ENCODE measurements at places on chromosomes 2 and 18.

- DNase-seq = no peak
These were observed 65.1 kb upstream of the RPRM start for GRCh38 chr2:153543635-153544071.

GRCh38 chr18:40375837-40376236 is 1579.2 kb upstream of the PIK3C3 start:
- DNase-seq = no peak

DNA sequence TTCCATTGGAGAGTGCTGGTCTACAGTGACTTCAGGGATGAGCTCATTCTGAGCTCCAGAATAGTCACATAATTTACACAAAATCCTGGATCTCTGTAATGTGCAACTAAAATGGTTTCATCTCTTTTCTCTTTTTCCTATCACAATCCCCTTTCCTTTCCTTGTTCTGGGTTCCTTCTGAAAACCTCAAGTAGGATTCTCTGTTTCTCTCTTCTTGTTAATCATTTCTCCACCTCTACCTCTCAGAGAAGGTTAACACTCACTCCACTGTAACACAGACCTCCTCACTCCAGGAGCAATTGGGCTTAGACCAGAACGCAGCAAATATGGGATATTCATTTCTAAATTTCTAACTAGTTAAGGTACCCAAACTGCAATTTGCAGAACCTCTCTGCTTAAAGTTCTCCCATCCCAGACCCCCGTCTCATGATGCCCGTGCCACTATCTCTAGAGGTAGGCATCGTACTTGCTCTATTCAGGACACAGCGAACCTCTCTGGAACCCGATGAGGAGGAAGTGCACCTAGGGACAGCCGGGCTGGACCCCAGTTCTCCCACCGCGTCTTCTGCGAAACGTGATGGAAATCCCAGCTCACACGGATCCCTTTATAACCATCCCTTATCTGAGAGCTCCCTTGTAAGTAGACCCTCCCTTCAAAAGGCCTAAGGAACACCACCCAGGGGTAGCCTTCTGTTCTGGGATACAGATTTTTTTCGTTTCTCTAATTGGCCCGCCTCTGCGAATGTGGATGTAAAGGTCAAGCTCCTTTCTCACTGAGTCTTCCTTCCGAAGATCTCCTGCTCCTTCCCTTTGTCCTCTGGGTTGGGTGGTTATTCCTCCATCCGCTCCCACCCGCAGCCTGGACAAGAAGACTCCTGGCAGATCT is 1.3 kb downstream of the FOXI3 start:
- no peak for DNase-seq

- no peak for DNase-seq
These were observed 105.7 kb downstream of the CCDC178 start for GRCh38 chr18:33334781-33335180.

DNA sequence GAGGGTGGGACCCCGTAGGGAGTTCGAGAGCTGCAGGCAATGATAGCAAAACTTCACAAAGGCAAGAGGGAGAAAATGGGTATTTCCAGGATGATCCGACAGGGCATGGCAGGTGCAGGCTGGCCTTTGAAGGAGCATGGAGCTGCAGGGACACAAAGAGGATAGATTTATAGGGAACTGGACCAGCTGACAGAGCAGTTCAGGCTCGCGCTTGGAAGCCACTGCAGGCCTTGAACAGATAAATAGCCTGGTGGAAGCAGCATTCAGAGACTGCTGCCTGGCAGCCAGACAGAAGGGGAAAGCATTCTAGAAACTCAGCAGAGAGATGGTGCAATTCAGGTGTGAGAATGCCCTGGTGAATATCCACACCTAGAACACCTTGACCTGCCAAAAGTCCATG is 29.3 kb upstream of the CREG2 start:
- DNase-seq = no peak

- DNase-seq = no peak
These were observed 96.4 kb downstream of the CDCA7 start for GRCh38 chr2:173451118-173451517.

DNA sequence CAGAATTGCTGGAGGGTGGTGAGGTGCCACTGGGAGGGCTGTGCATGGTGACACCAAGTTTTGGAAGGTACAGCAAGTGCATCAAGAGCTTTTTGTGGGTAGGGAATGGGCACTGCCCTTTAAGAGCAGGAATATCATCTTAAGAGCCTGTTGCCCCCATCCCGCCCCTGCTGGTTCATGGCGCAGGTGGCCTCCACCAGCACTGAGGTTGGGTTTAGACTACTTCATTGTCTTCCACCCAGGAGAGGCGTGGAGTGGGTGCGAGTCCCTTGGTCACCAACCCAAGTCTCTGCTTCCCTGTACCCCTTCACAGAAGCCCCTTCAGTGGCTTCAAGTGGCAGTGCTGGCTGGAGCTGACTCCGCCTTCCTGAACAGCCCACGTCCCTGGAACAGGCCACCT is 7.8 kb downstream of the RNPEPL1 start:
- no peak for DNase-seq

DNA sequence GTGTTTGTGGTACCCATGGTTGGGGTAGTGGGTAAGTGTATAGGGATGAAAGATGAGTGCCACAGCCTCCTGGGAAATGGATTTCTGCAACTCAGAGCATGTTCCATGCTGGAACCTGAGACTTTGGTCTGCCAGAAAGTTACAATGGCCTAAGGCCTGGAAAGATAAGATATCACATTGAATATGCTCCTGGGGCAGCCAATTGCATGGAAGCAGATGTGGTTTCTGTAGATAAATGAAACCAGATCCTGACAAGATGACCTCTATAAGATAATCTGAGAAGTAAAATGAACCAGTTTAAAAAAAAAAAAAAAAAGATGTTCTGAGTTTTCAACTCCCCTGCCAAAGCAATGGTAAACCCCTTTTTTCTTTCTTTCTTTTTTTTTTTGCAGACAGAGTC is 91.4 kb upstream of the NCK2 start:
- DNase-seq = no peak

DNA sequence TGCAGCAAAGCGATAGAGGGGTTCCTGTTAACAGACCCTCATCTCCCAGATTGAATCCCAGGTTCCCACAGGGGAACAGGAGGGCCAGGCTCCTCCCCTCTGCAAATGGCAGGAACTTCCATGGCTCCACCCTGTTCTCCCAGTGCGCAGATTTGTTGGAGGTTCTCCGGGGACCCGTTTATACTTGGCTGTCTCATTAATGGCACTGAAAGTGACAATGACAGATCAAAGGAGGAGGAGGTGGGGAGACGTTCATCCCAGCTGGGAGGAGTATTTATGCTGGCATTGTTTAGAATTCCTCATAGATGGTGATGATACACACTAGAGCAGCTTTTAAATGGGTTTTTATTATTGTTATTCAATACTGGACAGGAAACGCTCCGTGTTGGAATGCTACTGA is 186.9 kb downstream of the LRP1B start:
- no peak for DNase-seq

GRCh38 chr18:41226186-41226585 is 728.8 kb upstream of the PIK3C3 start:
- DNase-seq = no peak

GRCh38 chr2:136532171-136532570 is 233.2 kb upstream of the THSD7B start:
- DNase-seq = no peak

GRCh38 chr18:31041271-31042083 is 1.1 kb downstream of the DSC3 start:
- no peak for DNase-seq

- no peak for DNase-seq
These were observed 14.9 kb upstream of the FAP start for GRCh38 chr2:162258169-162258568.

GRCh38 chr2:28606986-28607441 is 111.2 kb downstream of the PLB1 start:
- no peak for DNase-seq

DNA sequence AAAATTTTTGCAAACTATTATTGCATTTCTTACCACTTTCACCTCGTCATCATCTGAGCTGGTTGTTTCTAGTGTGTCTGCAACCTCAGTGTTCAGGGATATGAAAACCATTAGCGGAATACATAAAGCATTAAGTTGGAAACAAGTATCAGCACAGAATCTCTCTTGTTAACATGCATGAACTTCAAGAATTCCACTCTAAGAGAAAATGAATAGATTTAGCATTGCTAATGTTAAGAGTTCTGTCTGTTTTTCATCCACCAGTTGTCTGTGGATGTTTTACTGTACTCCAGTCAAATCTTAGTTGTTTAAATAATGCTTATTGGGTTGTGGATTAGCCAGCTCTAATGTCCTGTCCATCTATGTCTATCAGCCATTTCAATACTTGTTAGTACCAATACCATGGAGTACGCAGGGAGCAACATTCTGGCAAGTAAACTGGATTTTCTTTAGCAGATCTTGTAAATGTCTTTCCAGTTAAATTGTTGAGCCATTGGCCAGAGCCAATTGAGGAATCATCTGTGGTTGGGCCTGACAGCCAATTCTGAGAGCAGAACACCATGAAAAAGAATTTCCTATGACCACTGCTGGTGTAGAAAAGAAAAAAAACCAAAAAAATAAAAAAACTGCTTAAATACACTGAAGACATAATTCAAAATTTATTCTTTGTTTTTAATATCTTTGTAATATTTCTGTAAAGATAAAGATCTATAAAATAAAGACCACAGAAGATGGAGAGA is 82.5 kb downstream of the SLC8A1 start:
- DNase-seq = no peak

DNA sequence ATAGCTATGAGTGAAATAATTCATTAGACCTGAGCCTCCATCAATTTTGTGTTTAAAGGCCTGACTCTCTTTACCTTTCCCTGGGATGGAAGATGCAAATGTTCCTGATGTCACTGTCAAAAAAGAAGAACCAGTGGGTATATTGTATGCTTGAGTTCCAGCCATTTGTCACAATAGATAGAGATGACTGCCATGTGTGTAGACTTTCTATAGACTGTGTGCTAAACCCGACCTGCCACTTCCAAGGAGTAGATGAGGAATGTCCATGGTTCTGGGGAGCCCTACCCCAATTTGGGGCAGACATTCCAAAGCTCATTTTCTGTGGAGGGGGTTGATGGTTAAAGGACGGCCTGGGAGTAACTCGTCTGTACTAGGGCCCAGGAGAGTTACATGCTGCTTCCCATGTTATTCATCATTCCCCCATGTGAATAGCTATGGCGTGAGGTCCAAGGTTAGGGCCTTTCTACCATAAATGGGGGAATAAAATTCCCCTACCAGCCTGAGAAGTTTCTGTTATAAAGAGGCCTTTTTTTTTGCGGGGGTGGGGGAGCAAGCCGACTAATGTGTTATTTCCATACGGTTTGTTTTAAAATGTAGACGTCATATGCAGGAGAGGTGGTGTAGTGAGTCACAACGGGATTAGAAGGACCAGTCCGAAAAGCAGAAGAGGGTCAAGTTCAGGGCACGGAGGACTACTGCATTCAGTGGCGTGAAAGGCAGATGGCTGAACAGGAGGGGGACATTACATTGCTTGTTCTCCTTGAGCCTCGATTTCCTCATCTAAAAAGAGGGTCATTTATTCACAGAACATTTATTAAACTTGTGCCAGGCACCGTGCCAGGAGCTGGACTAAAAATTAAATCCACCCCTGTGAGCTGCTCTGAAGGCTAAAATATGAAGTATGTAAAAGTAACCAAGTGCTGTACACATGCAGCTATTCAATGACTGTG is 24.0 kb downstream of the IL1B start:
- DNase-seq = no peak

- no peak for DNase-seq
These were observed 26.4 kb upstream of the MSTN start for GRCh38 chr2:190088917-190089316.

Measured in stimulated activated CD8-positive, alpha-beta memory T cell treated with anti-CD3 and anti-CD28 coated beads, Interleukin-15, amount 100 ng/mL, for 4 hours (primary cell).